Inflammatory macrophage (primary cell): ENCODE measurements at places on chromosomes 7 and 10.
A peak's percentile ranks its signal among the peaks of the same experiment; 100 is the strongest.

DNA sequence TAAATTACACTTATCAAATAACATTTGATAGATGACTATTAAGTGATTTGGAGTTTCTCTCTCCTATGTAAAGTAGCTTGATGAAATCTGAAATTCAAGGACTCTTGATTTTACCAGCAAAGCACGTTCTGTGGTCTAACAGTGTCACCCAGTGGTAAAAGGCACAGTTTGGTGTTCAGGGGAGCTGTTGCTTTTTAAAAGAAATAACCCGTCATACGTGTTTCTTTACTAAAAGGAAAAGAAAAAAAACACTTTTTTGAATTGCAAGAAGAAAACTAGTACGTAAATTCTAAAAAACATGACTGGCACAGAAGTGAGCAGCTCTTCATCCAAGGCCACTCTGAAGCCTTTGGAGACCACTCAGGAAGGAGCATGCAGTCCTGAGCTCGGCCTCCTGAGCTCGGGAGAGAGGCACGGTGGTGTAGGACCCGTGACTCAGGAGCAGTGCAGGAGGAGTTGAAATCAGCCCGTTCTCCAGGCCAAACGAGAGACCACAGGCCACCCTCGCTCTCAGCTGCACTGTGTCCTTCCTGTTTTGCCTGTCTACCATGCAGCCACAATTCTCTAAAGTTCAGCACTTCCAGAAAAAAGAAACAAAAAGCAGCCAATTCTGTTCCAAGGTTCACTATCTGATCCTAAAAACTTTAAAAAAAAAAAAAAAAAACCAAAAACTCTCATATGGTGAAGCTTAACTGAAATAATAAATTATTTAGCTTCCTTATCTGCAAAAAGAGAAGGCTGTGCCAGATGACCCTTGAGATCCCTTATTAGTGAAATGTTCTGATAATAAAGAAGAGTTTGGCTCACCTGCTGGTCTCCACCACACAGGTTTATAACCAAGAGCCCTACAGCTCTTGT, 212.6 kb upstream of the FRMD4A start:
- DNase-seq = peak; percentile 84

- DNase-seq = no peak
Measured at GRCh38 chr7:132601783-132602182, 25.5 kb upstream of the PLXNA4 start.

GRCh38 chr7:48289656-48290055, 118.4 kb downstream of the ABCA13 start:
- no peak for DNase-seq

GRCh38 chr7:28456044-28456443, 43.7 kb downstream of the CREB5 start:
- DNase-seq = no peak

DNA sequence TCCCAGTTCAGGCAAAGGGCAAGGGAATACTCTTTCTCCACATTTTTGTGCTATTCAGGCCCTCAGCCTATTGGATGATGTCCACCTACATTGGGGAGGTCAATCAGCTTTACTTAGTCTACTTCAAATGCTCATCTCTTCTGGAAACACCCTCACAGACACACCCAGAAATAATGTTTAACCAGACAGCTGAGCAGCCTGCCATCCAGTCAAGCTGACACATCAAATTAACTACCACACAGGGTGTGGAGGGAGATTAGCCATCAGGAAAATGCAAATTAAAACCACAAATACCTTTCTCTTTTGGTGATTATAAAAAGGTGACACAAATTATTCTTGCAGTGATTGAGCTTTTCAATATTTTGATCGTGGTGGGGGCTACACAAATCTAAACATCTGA, 74.7 kb upstream of the FZD8 start:
- no peak for DNase-seq

DNA sequence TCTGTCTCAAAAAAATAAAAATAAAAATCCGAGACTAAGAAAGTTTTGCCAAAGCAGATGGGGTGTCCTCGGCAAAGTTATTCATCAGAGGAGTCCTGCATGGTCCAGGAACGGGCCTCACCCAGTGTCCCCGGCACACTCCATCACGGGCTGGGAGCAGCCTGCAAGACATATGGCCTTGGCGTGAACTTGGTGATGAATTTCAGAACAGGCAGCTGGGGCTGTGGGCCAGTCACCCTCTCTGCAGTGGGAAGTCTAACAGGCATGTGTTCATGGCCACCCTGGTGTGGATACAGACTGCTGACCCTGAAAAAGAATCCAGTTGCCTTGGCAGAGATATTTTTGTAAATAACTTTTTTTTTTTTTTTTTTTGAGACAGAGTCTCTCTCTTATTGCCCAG, 34.7 kb downstream of the NPTX2 start:
- no peak for DNase-seq

- DNase-seq = peak; percentile 90
Measured at GRCh38 chr7:27697861-27698430, 35.3 kb upstream of the HIBADH start.

GRCh38 chr10:5442990-5443370, 30.6 kb downstream of the NET1 start:
- no peak for DNase-seq

DNA sequence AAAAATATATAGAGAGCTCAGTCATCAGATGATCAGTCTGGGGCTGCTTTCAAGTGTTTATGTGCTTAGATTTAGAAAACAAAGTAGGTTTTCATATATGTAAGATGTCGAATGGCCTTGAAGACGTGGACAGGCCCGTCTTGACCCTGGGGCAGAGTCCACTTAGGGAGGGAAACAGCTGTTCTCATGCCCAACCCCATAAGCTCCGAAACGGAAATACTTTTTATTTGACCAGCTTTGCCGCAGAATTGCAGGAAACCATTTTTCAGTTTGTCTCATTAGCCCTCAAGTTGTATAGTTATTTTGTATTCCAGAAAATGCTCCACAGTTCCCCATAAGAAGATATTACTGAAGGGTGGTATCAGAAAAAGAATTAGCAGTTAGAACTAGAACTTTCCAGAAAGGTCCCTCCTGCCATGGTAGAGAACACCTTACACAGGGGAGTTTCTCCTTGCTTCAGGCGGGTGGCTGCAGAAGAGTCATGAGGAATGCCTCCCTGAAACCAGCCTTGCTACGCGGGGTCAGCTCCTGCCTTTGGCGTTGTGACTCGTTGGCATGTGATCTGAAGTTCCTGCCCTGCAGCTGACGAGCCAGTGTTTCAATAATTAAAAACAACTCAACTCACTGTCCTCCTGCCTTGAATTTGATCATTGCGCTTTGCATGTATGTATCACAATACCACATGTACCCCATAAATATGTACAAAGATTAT, 192.7 kb downstream of the CELF2 start:
- peak; percentile 56 for DNase-seq

- DNase-seq = no peak
Measured at GRCh38 chr7:138245216-138245615, 169.0 kb downstream of the AKR1D1 start.

DNA sequence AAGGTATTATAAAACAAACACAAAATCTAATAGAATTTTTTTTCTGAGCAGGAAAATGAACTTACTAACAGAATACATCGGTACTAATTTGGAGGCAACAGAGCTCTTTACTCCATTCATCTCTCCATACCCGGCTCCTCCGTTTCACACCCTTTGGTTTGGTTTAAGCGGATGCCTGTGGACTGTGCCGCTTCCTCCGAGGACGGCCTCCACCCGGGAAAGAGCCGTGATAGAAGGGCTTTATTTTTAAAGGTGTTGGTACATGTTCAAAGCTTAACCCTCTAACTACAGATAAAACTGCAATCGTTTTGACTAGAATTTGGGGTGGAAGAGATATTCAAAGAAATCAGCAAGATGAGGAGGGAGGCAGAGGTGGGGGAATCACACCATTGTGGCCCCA, 1.9 kb downstream of the VIPR2 start:
- no peak for DNase-seq

GRCh38 chr7:77830649-77831355, 32.2 kb downstream of the PHTF2 start:
- DNase-seq = no peak

- DNase-seq = peak; percentile 33
Measured at GRCh38 chr7:20798081-20798693, 11.5 kb upstream of the SP8 start.

DNA sequence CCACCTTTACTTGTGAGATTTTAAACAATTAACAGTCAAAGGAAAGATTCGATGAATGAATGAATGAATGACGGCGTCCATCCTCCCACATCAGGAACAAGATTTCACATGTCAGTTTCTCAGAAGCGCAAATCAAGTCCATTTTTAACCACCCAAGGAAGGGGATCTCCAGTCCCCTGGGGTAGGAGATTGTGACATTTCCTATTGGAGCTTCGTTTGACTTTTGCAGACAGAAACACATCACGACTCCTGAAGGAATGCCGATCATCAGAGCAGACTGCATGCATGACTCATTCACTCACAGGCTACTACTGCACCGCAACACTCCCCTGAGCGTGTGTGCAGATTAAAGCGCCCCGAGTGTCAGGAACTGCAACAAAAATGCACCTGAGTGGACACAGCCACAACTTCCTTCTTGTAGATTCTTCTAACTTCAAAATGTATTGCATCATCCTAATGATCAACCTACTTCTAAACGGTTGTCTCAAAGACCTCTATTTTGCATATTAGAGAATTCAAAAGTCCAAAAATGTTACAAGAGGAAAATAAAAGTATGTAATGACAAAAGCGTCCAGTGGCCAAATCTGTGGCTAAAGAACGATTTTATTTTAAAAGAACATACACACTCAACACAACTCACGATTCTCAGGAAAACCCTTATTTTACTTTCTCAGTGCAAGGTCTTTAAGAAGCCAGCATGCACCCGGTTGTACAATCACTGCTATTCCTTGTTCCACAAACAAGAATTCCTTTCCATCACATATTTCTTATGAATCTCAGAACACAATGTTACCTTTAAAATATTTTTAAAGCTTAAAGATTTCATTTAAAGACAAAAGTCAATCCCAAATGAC, 172.6 kb downstream of the FAM107B start:
- peak; percentile 75 for DNase-seq

DNA sequence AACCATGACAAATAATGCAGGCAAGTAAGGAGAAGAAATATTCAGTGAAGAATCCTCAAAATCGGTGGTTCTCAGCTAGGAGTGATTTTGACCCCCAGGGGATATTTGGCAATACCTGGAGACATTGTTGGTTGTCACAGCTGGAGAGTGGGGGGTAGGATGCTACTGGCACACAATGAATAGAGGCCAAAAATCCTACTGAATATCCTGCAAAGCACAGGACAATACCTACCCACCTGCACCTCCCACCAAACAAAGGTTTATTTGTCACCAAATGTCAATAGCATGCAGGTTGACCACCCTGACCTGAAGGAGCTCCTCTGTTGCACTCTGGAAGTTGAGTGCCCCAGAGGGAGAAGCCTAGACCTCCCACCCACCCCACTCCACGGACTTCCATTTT, 1028.6 kb downstream of the CNTNAP2 start:
- DNase-seq = no peak

- peak; percentile 37 for DNase-seq
Measured at GRCh38 chr10:75487755-75488125, 56.3 kb downstream of the LRMDA start.

- peak; percentile 10 for DNase-seq
Measured at GRCh38 chr7:131249003-131249402, 78.7 kb upstream of the MKLN1 start.

DNA sequence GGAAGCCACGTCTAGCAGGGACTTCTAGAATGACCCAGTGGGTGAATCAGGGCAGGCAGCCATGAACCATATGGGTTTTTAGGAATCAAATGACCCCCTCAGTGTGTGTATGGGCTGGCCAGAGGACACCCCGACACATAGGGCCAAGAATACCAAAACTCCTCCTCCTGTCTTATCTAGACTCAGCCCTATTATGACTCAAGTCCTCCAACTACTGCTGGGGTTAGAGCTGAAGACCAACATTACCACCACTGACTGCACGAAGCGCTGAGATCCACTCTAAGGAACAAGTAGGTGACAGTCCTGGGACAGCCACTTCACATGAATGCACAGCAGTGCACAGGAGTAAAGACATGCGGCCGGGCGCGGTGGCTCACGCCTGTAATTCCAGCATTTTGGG, 11.5 kb upstream of the SVOPL start:
- DNase-seq = no peak

DNA sequence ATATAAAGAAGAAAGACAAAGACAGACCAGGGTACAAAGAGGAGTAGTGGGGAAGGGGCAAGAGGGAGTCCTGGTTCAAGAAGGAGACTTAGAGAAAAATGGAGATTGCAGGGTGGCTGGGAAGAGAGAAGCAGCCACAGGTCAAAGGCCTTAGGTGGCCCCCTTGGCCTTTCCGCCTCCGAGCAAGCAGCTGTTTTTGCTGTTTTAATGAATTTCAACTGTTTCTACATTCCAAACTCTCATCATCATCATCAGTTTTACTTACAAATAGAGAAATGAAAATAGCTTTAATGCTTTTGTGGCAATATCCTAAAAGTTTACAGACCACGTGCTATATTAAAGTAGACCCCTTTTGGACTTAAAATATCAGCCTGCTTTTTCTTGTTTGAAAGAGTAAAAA, 399.7 kb downstream of the EXOC4 start:
- no peak for DNase-seq

- no peak for DNase-seq
Measured at GRCh38 chr7:151313857-151314256, 27.8 kb upstream of the NUB1 start.

GRCh38 chr10:22913474-22914092, 14.3 kb upstream of the ARMC3 start:
- no peak for DNase-seq

- DNase-seq = no peak
Measured at GRCh38 chr10:32327364-32327691, 19.6 kb downstream of the EPC1 start.

- no peak for DNase-seq
Measured at GRCh38 chr7:2758673-2759616, 70.9 kb downstream of the AMZ1 start.

- DNase-seq = no peak
Measured at GRCh38 chr10:108275895-108276685, 1111.6 kb upstream of the SORCS1 start.

GRCh38 chr10:11344550-11344949, 266.9 kb downstream of the USP6NL start:
- DNase-seq = no peak

GRCh38 chr7:42164881-42165428, 72.1 kb downstream of the GLI3 start:
- no peak for DNase-seq

DNA sequence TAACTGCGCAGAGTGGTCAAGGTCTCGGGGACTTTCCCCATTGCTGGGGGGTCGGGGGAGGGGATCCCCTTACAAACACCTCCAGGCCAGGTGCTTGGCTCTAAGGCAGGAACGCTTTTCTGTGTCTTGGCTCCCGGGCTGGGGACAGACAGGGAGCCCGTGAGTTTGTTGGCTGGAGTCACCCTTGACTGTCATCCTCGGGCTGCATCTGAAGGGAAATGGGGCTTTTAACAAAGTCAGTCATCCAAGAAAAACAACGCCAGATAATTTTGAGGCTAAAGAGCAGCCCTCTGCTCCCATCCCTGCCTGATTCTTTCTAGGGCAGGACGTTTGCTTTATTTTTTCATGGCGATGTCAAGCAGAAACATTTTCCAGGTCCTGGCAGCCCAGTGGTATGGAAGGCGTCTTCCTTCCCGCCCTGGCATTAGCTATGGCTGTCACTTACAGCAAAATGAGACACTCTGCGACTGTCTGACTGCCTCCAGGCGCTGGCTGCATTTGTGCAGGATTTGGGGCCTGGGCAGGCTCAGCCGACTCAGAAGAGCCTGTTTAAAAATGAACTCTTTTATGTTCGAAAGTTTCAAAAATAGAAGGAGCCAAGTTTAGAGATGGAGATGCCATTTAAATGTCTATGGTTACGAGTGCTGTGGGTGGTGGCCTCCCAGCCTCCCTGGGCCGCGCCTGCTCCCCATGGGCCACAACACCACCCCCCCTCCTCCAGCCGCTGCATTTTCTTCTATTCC, 54.7 kb upstream of the TNS3 start:
- no peak for DNase-seq

GRCh38 chr10:82245906-82246560, 371.0 kb downstream of the NRG3 start:
- no peak for DNase-seq
